ENCODE measurements at places on chromosomes 16 and 17. TPM values are rescaled to one million over a fixed set of nuclear protein-coding genes. Genes with fewer than 3 reads are reported as not detected.

- no peak for DNase-seq
Measured at GRCh38 chr16:25605381-25605780, 86.4 kb upstream of the HS3ST4 start.

- no peak for DNase-seq
Measured at GRCh38 chr16:84059111-84059510, 16.5 kb upstream of the SLC38A8 start.

- no peak for DNase-seq
Measured at GRCh38 chr17:69943058-69943457, 132.0 kb upstream of the KCNJ16 start.

The ITGAX gene
- total RNA-seq: not detected

The ABI3 gene
- 0.31 TPM for total RNA-seq

The CCDC102A gene
- 14.4 TPM for total RNA-seq

The C1QTNF8 gene
- not detected for total RNA-seq

The NATD1 gene
- 9.8 TPM for total RNA-seq

The LCAT gene
- total RNA-seq: 26.1 TPM

The MRPL45 gene
- 37.3 TPM for total RNA-seq

The HNF1B gene
- 19.0 TPM for total RNA-seq

The TRAPPC2L gene
- total RNA-seq: 80.4 TPM
